GDM1 (cell line): ENCODE measurements at places on chromosomes 6 and 20.
A peak's percentile ranks its signal among the peaks of the same experiment; 100 is the strongest.

DNA sequence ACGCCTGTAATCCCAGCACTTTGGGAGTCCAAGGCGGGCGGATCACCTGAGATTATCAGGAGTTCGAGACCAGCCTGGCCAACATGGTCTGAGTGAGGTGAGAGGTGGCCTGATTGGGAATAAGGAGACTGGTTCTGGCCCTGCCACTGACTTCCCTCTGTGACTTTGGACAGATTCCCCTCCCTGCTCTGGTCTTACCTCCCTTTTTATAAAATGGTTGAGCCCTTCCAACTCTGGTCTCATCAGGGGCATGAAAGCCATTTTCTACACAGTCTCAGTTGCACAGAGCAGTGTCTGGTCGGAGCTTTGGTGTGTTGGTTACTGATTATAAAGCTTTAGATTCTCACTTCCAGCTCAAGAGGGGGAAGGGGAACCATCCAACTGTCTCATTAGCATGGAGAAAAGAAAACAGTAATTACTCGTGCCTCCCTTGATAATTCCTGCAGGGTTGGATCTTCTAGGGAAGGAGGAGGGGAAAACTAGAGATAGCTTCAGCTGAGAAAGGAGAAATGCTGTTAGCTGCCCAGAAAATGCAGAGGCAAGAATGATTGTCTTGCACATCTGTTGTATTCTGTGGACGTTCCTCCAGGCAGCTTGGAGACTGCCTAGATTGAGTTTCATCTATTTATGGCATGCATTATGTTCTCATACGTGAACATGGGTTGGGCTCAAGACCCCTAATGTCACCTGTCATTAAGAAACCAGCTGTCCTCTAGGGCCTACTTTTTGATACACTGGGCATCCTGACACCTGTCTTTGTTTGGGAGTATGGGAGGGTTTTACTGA is 30.4 kb downstream of the RALY start:
- no peak for DNase-seq

- no peak for DNase-seq
Observed at GRCh38 chr6:118367314-118367713, 180.8 kb upstream of the PLN start.

GRCh38 chr6:142803032-142803431 is 141.9 kb downstream of the HIVEP2 start:
- no peak for DNase-seq

- no peak for DNase-seq
Observed at GRCh38 chr6:73803562-73804241, 107.7 kb downstream of the CD109 start.

DNA sequence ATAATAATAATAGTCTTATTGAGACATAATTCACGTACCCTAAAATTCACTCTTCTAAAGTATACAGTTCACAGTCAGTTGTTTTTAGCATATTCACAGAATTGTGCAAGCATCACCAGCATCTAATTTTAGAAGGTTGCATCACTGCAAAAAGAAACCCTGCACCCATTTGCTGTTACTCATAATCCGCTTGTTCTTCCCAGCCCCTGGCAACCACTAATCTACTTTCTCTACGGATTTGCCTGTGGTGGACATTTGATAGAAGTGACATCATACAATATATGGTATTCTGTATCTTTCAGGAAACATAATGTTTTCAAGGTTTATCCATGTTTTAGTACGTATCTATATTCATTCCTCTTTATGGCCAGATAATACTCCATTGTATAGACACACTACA is 41.5 kb upstream of the FAM184A start:
- no peak for DNase-seq

- DNase-seq, result no peak
Observed at GRCh38 chr6:395432-396125, 4.0 kb downstream of the IRF4 start.

DNA sequence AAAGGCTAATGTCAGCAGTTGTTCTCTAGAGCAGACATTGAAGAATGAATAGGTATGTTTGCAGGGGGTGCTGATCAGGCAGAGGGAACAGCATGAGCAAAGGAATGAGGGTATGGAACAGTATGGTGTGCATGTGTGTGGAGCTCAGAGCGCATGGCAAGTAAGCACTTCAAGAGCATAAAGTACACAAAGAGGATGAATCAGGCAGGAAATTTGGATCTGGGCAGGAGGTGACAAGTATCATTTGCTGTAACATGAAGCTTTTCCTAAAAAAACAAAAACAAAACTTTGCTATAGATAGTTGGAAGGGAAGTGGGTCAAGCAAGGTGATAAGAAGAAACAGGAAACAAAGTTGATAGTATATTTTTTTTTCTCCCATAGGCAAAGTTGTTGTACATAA is 746.8 kb downstream of the HDGFL1 start:
- no peak for DNase-seq

DNA sequence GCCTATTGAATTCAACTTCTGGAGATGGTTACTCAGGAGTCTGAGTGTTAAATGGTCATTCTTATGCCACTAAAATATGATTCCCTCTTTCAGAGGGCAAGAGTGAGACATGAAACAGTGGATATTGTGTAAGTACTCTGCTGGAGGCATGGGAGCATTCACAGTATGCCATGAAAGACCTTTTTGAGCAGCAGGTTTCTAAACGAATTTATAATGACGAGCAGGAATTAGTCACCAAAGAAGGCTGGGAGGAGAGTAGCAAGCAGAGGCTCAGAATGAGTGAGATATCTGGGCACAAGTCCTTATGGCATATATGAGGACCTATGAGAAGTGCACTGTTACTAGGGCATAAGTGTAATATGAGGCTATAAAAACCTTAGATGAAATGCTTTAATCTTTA is 10.9 kb upstream of the MYB start:
- DNase-seq, result no peak

DNA sequence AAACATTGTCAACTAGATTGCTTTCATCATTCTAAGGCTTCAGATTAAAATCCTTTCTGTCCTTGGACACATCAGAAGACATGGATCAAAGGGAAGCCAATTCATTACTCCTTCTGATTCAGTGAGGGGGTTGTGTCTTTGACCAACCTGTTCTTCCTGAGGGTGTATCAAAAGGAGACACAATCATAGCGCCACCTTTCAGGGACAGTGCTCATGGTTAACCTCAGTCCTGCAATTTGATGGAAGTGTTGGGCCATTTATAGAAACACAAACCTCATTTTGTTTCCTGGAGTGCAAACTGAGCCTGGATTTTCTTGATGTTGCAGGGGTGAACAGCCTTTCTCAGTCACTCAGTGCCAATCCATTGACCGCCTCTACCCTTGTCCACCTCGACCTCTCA is 163.9 kb upstream of the SCGN start:
- DNase-seq, result no peak

DNA sequence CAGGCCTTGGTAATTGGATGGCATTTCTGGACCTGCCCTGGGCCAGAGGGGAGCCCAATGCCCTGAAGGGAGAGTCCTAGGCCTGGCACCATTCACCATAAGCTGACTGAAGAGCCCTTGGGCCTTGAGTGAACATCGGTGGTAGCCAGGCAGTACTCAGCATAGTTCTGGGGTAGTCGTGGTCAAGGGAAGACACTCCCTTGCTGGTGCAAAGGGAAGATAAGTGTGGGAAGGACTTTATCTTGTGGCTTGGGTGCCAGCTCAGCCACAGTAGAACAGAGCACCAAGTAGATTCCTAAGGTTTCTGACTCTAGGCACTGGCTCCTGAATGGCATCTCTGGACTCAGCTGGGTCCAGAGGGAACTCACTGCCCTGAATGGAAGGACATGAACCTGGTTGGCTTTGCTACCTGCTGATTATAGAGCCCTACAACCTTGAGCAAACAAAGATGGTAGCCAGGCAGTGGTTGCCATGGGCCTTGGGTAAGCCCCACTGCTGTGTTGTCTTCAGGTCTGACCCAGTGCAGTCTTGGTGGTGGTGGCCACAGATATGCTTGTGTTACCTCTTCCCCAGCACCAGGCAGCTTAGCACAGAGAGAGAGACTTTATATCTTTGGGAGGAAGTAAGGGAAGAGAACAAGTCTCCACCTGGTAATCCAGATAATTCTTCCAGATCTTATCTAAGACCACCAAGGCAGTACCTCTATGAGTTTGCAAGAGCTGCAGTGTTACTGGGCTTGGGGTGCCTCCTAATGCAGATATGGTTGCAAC is 83.5 kb downstream of the PRDM13 start:
- no peak for DNase-seq

DNA sequence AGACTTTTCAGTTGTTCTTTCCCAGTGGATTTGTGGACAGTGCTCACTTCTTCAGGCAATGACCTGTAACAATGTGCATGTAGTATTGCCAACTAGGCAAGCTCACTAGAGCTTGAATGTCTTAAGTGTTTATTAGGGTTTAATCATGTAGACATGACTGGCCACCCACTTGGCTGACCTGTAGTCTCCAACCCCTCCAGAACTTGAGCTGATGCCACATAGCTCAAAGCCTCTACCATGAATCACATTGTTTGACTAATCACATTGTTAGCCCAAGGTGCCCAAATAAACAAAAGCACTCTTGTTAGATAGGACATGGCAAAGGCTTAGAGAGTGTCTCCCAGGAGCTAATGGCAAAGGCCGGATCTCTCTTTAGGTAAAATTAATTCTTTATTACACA is 272.7 kb downstream of the GRIK2 start:
- DNase-seq, result no peak

GRCh38 chr20:24165301-24166122 is 176.9 kb upstream of the GGTLC1 start:
- no peak for DNase-seq

DNA sequence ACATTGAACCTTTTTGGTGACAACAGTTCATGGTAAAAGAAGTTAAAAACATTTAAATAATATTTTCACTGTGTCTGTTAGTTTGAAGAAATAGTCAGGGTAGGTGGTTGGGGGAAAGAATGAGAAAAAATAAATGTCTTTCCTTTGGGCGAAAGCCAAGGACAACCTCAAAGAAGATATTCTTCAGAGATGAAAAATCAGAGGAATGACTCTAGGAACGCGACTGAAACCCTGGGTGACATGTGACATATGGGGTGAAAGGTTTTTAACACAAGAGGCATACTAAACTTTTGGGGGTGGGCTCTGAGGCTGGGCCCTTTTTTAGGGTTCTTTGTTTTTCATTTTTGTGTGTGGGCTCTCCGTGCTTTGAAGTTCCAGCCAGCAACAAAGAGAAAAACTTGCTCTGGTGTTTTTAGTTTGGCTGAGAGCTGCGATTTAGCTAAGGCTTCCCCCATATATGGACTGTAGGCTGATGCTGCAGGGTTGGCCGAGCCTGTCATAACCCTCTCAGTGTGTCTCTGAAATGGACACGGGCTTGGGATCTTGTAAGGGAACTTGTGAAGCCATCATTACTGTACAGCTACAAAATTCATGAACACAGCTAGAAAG is 610.1 kb upstream of the ARID1B start:
- no peak for DNase-seq

DNA sequence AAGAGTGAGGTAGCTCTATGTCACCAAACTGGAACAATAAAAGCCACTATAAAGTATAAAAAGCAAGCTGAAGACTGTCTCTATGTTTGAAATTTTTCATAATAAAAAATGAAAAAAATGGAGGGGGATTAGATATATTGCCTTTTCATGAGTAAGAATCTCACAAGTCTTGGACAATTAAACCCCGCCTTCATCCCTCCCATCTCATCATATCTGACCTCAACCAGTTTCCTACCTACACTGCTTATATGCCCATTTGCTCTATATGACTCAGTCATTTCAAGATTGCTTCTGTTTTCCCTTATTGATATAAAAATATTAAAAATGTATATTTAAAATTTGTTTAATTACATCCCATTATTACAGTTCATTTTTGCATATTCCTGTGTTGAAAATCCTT is 2.9 kb upstream of the TRIM39 start:
- no peak for DNase-seq

DNA sequence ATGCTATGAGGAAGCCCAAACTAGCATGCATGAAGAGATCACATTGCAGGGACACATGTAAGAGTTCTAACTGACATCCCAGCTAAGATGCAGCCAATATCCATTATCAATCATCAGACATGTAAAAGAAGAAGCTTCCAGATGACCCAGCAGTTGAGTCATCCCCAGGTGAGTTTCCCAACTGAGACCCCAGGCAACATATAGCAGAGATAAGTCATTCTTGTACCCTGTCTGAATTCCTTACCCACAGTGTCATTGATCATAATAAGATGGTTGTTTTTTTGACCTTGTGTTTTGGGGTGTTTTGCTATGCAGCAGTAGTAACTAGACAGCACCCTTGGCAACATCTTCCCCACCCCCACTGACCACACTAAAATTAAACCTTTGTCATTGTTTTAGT is 18.9 kb downstream of the SIRPD start:
- DNase-seq, result no peak

- DNase-seq, result no peak
Observed at GRCh38 chr6:45438849-45439406, 61.2 kb upstream of the SUPT3H start.

DNA sequence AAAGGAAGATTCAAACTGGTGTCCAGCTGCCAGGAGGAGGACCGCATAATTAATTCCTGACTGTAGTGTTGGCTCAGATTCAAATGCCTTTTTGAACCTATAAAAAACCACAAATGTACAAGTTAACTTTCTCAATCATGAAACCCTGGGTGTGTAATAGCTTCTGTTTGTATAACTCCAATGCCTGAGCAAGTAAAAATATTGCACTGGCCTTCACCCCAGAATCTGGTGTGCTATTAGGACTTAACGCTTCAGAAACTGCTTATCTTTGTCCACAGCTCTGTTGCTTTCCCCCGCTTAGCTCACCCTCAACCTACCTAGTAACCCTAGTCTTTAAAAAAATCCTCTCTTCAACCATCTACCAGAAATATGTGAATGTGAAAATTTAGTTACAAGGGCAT is 119.1 kb upstream of the MAP7 start:
- DNase-seq, result no peak

- no peak for DNase-seq
Observed at GRCh38 chr6:143276436-143276835, 174.1 kb downstream of the ADAT2 start.

GRCh38 chr20:35062478-35062877 is 30.1 kb downstream of the TRPC4AP start:
- no peak for DNase-seq

- no peak for DNase-seq
Observed at GRCh38 chr6:127716465-127716864, 139.5 kb downstream of the C6orf58 start.

GRCh38 chr20:59948828-59949720 is 8.9 kb downstream of the FAM217B start:
- peak; percentile 27 for DNase-seq

DNA sequence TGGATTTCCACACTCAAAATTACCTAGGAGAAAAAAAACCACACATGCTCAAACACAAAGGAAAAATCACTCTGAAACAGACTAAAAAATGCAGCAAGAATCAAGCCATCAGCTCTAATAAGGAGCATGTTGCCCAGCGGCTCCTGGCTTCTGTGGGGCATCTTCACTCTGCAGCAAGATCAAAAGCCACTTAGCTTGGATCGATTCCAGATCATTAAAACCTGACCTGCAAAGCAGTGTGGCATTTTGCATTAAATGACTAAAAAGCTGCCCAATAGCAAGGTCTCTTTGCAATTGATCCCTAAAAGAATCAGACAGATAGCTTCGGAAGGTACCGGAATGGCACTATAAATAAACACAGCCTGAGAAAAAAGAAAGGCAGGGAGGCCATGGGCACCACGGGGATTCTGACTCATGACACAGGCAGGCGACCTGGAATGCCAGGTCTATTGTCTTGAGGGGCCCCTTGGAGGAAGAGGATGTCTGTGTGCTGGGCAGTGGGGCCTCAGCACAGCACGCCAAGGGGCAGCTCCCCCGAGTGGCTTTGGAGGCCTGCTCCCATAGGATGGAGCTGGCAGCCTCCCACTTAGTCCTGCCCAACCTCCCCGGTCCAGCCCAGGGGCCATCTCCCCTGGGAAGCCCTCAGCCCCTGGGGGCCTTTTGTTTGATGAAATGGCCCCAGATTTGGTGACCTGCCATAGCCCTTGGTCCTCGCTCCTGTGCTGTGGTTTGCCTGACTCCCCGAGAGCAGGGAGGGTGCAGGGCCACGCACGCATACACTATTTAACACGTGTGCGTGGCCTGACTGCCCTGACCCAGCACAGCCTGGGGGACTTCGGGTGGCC is 7.6 kb downstream of the LEMD2 start:
- no peak for DNase-seq
